Left ventricle myocardium inferior (tissue), 1 donor: ENCODE measurements at places on chromosomes 7 and 10. TPM values are rescaled to one million over a fixed set of nuclear protein-coding genes. Genes with fewer than 3 reads are reported as not detected.

GRCh38 chr7:47625861-47626715, 44.2 kb upstream of the TNS3 start:
- H3K27ac ChIP-seq, result no peak overlapping the region
- no peaks in the 10 kb centered on the region for H3K36me3 ChIP-seq
- DNase-seq, result no peak
- no peaks in the 10 kb centered on the region for H3K27me3 ChIP-seq

FAM149B1 gene
- 14.0 TPM for total RNA-seq

CTBP2 gene
- total RNA-seq, result 29.1 TPM

PSAP gene
- 1,672 TPM for total RNA-seq

ZNF736 gene
- total RNA-seq, result 4.1 TPM

NPY gene
- not detected for total RNA-seq

DNA sequence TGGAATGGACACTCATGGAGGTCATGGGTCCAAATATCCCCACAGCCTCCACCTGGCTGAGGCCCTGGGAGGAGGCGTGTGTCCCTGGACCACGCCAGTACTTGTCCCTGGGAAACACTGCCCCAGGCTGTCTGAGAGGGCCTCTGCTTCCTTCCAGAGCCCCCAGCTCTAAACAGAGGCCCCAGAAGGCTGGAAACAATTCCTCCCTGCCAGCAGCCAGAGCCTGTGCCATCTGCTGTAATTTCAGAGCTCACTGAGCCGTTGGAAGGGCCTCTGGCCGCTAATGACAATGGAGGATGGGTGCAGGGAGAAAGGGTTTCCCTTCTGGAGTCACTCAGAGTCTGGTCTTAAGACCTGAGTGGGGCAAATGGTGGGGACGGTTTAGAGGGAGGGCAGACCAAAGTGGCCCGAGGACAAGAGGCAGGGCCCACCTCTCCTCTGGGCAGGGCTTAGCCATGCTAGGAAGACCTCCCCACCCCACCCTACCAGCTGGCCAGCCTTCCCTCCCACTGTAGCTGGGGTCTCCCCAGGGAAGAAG, 7.1 kb downstream of the CHAT start:
- H3K4me1 ChIP-seq, result no peaks in the 10 kb centered on the region
- H3K4me3 ChIP-seq, result no peak overlapping the region
- peaks cover 97% of the 10 kb centered on the region for H3K27me3 ChIP-seq
- DNase-seq, result no peak
- H3K27ac ChIP-seq, result no peak overlapping the region

DNA sequence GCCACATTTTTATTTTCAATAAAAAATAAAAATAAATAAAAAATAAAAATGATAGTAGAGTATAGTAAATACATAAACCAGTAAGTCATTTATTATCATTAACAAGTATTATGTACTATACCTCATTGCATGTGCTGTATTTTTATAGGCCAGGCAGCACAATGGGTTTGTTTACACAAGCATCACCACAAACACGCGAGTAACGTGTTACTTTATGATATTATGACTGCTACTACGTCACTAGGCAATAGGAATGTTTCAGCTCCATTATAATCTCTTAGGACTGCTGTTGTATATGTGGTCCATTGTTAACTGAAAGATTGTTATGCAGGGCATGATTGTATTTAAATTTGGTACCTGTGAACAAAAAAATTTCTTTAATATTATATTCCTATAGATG, 20.8 kb upstream of the SDHAF3 start:
- no peaks in the 10 kb centered on the region for H3K4me1 ChIP-seq
- no peak for DNase-seq
- H3K4me3 ChIP-seq, result no peak overlapping the region
- H3K27me3 ChIP-seq, result peaks cover 68% of the 10 kb centered on the region

FERD3L gene
- total RNA-seq, result not detected

- no peak overlapping the region for H3K27ac ChIP-seq
- no peak for DNase-seq
- no peaks in the 10 kb centered on the region for H3K36me3 ChIP-seq
- H3K4me1 ChIP-seq, result no peaks in the 10 kb centered on the region
- H3K27me3 ChIP-seq, result no peaks in the 10 kb centered on the region
- H3K4me3 ChIP-seq, result no peak overlapping the region
Observed at GRCh38 chr7:20284003-20284770, 46.5 kb upstream of the ITGB8 start.

DNA sequence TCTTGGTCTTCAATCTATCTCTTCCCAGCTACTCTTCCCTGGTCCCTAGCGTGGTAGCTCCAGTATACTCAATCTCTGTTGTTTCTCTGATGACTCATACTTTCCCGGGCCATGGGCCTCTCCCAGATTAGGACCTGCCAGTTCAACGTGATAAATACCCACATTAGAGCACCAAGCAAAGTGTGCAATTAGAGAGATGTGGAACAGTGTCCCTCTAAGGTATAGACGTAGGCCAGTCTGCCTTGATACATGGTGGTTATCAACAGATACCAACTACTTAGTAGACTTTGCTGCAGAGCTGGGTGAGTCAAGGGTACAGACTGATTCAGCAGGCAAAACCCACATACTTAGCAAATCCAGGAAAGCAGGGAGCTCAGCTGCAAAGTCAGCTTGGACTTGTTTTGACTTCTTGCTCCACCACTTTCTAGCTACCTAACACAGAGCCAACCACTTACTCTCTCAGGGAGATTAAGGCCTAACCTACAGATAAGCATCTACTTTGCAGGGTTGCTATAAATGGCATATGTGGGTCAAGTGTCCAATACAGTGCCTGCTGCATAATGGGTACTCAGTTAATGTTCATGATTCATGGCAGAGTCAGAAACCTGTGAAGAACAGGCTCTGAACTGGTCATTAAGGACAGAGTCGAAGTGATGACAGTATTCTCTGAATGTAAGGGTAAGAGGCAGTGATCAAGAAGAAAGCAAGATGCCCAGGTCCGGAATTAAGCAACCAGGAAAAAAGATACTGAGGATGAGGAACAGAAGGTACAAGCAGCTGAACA, 176.1 kb downstream of the CHN2 start:
- H3K4me3 ChIP-seq, result no peak overlapping the region
- peak overlapping the region; percentile 21 for H3K27ac ChIP-seq
- H3K4me1 ChIP-seq, result peaks cover 35% of the 10 kb centered on the region
- peaks cover 3% of the 10 kb centered on the region for H3K36me3 ChIP-seq
- no peaks in the 10 kb centered on the region for H3K27me3 ChIP-seq
- no peak for DNase-seq

DNA sequence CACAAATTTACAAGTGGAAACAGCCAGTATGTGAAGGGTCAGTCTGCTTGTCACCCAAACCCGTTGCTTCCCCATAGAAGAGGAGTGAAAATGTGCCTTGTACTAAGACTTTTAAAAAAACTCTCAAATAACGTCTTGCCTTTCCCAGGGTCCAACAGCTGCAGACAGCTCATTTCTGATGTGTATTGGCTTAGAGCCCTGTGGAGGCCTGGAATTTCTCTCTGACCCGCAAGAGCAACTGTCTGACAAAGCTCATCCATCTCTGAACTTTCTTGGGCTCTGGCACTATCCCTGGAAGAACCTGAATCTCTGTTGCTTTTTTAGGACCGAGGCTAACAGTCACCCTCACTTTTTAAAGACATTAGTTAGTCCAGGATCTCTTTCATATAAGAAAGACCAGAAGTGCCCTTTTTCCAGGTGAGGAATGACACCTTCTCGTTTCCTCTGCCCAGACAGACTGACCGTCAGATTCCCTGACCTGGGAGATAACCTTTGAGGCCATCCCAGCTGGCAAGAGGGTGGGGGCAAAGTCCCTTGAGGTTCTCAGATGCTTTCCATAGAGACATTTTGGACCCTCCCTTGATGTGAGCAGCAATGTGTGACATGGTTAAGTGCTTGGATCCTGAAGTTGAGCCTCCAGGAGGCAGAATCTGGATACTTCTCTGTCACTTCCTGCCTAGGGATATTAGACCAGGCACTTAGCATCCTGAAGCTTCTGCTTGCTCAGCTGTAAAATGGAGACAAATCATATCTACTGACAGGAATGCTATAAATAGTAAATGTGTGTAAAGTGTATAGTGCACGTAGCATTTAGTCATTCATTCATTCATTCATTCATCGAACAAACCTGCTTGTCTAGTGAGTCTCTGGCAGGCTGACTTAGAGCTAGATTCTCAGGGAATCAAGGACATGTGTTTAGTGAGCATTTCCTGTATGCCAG, 4.5 kb upstream of the NODAL start:
- H3K4me3 ChIP-seq, result no peak overlapping the region
- H3K27me3 ChIP-seq, result peaks cover 25% of the 10 kb centered on the region
- H3K4me1 ChIP-seq, result peaks cover 19% of the 10 kb centered on the region
- DNase-seq, result no peak

GRCh38 chr10:63072951-63073350, 60.2 kb upstream of the NRBF2 start:
- H3K4me1 ChIP-seq, result no peaks in the 10 kb centered on the region
- H3K27ac ChIP-seq, result no peak overlapping the region
- H3K4me3 ChIP-seq, result no peak overlapping the region

PLAC9 gene
- 34.3 TPM for total RNA-seq

PPP1R9A gene
- 27.6 TPM for total RNA-seq

DNA sequence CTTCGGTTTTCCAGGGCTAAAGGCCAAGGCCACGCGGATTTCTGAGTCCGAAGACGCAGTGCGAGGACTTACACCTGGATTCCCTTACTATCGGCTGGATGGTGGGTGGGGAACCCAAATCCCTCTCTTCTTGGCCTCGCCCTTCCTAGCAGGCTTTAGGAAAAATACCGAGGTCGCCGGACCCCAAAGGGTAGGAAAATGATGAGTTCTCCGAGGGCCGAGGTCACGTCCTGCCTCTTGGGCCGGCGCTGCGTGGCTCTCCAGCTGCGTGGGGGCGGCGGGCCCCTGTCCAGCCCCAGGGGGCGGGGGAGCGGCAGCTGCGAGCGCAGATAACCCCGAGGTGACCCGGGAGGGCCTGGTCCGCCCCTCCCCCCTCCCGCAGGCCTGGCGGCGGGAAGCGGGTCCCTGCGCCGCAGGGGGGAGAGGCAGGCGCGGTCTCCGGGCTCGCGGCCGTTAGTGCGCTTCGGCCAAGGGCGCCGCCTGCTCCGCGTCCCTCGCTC, 805 bp upstream of the HMX3 start:
- H3K36me3 ChIP-seq, result no peaks in the 10 kb centered on the region
- peak overlapping the region; percentile 61 for H3K4me3 ChIP-seq
- no peak for DNase-seq
- peaks cover 100% of the 10 kb centered on the region for H3K27me3 ChIP-seq

GRCh38 chr10:104197364-104197763, 34.8 kb downstream of the CFAP43 start:
- H3K4me3 ChIP-seq, result no peak overlapping the region
- H3K36me3 ChIP-seq, result no peaks in the 10 kb centered on the region
- no peak overlapping the region for H3K27ac ChIP-seq
- no peak for DNase-seq
- no peaks in the 10 kb centered on the region for H3K4me1 ChIP-seq

DNA sequence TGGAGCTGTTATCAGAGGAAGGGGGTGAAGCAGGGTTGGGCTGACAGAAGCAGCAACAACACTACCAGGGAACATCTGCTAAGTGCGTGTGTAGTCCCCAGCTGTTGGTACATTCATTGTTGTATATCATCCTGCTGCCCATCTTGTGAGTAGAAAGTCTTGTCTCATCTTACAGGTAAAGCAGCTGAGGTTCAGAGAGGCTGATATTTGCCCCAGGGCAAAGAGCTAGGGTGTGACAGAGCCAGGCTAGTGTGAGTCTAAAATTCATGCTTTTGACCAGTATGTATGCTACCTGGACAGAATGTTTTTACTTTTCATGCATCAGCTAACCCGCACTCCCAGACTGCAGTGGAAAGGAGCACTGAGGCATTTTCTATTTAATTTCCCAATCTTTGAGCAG, 221.6 kb downstream of the STK31 start:
- no peak overlapping the region for H3K4me3 ChIP-seq
- no peak for DNase-seq
- H3K36me3 ChIP-seq, result no peaks in the 10 kb centered on the region
- no peaks in the 10 kb centered on the region for H3K4me1 ChIP-seq

GRCh38 chr7:51318886-51319579, 2.4 kb upstream of the COBL start:
- peaks cover 37% of the 10 kb centered on the region for H3K27me3 ChIP-seq
- no peak overlapping the region for H3K4me3 ChIP-seq
- peaks cover 35% of the 10 kb centered on the region for H3K4me1 ChIP-seq
- no peaks in the 10 kb centered on the region for H3K36me3 ChIP-seq

AASS gene
- total RNA-seq, result 34.7 TPM

GRCh38 chr7:8133188-8133848, 128.6 kb downstream of the ICA1 start:
- peaks cover 8% of the 10 kb centered on the region for H3K36me3 ChIP-seq
- DNase-seq, result no peak
- H3K4me3 ChIP-seq, result no peak overlapping the region
- H3K27me3 ChIP-seq, result no peaks in the 10 kb centered on the region

DNA sequence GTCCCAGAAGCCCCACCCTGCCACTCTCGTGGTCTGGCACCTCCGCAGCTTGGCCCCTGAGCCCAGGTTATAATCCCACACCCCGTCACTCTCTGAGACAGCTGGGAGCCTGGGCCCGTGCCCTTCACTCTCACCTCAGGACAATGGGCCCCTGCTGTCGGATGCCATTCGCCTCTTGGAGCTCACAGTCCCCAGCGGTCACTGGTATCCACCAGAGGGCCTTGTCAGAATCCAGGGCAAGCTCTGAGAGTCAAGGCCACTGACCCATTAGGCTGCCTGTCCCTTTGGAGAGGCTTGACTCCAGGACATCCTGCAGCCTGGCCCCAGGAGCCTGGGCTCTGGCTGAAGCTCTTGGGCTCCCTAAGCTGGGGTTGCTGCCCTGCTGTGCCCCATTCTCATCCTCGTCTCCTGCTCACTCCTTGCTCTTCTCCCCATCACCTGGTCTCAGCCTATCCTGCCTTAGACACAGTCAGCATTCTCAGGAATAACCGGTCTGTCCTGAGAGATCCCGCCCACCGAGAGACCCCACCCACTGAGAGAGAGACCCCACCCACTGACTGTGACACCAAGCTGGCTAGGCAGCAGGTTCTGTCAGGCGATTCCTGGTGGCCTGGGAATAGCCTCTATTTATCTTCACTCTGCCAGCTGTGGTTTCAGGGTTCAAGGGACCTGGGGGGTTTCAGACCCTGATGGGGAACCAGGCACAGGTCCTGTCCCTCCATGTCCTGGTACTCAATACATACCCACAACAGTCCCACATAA, 27.7 kb downstream of the CPXM2 start:
- H3K27me3 ChIP-seq, result peaks cover 51% of the 10 kb centered on the region
- no peak overlapping the region for H3K27ac ChIP-seq
- H3K36me3 ChIP-seq, result no peaks in the 10 kb centered on the region
- H3K4me1 ChIP-seq, result no peaks in the 10 kb centered on the region
